ENCODE measurements at places on chromosomes 2 and 18.

DNA sequence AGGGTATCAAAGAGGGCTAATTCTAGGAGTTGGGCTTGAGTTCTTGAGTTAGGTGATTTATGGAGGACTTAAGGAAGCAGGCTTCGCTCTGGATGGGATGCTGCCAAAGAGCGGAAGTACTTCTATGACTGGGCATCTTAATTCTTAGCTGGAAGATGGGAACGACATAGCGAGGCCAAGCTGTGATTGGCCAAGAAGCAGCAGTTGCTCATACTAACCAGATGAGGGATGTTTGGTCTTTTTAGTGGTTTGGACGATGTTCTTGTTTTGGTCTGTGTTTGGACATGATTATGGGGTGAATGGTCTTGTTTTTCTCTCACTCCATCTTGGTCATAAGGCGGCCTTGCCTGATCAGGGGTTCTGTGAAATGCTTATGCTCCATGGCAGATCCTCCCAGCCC is 133.7 kb downstream of the MSH2 start:
- H3K4me1 ChIP-seq = peaks cover 15% of the 10 kb centered on the region
- H3K27me3 ChIP-seq = no peaks in the 10 kb centered on the region
- H3K27ac ChIP-seq = no peak overlapping the region
- H3K4me3 ChIP-seq = no peak overlapping the region
- no peak for DNase-seq
- H3K36me3 ChIP-seq = no peaks in the 10 kb centered on the region

DNA sequence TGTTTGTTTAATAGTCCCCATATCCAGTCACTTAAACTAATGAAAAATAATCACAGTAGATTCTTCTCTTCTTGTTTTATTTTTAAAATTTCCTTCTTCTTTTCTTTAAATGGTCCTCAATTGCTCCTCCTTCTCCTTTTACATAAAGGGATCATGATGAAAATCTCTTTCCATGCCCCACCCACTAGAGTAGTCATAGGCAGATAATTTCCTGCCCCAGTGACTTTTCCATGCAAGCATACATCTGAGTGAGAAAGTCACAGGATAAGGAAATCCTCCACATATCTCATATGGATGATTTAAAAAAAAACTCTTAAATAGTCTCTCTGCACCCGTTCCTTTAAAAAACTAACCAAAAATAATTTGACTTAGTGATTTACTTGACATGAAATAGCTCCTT is 552.3 kb upstream of the SETBP1 start:
- H3K36me3 ChIP-seq = no peaks in the 10 kb centered on the region
- no peak overlapping the region for H3K27ac ChIP-seq
- peaks cover 3% of the 10 kb centered on the region for H3K4me1 ChIP-seq
- no peak overlapping the region for H3K4me3 ChIP-seq

- no peak overlapping the region for H3K4me3 ChIP-seq
- H3K27me3 ChIP-seq = no peaks in the 10 kb centered on the region
Observed at GRCh38 chr2:45554073-45554741, 56.9 kb downstream of the SRBD1 start.

- DNase-seq = no peak
- H3K27me3 ChIP-seq = no peaks in the 10 kb centered on the region
- no peak overlapping the region for H3K27ac ChIP-seq
- no peak overlapping the region for H3K4me3 ChIP-seq
Observed at GRCh38 chr2:36399050-36399449, 43.5 kb downstream of the CRIM1 start.

DNA sequence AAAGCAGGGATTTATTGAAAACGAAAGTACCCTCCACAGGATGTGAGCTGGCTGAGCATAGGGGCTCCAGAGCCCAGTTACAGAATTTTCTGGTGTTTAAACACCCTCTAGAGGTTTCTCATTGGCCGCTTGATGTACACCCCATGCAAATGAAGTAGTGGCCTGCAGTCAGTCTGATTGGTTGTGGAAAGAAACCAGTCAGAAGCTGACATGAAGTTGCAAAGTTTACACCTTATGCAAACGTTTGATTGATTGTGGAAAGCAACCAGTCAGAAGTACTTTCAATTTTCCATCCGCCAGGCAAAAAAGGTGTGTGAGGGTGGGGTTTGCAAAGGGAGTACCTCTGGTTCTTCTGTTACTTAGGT is 62.3 kb downstream of the VWA3B start:
- H3K27me3 ChIP-seq = no peaks in the 10 kb centered on the region
- no peak overlapping the region for H3K27ac ChIP-seq
- no peaks in the 10 kb centered on the region for H3K36me3 ChIP-seq

GRCh38 chr2:236940916-236941520 is 144.7 kb upstream of the COPS8 start:
- H3K4me3 ChIP-seq = no peak overlapping the region
- no peaks in the 10 kb centered on the region for H3K4me1 ChIP-seq
- H3K27ac ChIP-seq = no peak overlapping the region
